Activated CD4-positive, alpha-beta T cell treated with anti-CD3 and anti-CD28 coated beads, Interleukin-2, amount 10 ng/mL, durations not matched to agents 7 days and 5 days (primary cell): ENCODE measurements at places on chromosomes 3 and 15. TPM values are rescaled to one million over a fixed set of nuclear protein-coding genes. Genes with fewer than 3 reads are reported as not detected.

The CERS3 gene
- 0.62 TPM for total RNA-seq

- DNase-seq = no peak
These were observed 158.4 kb downstream of the ATG7 start for GRCh38 chr3:11430624-11431023.

DNA sequence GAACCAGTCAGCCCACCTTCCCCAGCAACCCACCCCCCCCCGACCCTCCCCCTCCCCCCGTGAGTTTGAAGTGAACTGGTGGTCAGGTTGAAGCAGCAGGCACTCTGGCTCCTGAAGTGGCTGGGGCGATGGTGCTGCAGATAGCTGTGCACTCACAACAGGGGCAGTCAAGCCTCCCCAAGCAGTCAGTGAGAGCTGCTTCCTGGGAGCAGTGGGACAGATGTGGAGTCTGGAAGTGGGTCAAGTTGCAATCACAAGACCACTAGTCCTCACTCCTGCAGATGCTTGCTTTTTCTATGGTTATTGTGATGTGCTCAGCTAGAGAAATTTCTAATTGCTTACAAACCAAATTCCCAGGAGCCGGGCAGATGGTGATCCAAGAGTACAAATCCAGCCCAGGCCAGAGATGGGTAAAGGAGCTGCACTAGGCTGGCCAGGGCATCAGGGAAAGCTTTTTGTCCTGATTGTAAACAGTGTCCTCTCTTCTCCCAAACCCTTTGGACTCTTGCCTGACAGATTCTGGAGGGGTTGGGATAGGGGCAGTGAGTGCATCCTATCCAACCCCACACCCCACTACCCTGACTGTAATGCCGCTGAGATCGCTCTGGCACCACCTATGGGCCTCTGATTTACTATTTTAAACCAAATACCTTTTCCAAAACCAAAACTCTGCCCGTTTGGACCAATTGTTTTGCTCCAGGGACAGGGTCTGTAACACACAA, 9.8 kb upstream of the CLPX start:
- no peak for DNase-seq

DNA sequence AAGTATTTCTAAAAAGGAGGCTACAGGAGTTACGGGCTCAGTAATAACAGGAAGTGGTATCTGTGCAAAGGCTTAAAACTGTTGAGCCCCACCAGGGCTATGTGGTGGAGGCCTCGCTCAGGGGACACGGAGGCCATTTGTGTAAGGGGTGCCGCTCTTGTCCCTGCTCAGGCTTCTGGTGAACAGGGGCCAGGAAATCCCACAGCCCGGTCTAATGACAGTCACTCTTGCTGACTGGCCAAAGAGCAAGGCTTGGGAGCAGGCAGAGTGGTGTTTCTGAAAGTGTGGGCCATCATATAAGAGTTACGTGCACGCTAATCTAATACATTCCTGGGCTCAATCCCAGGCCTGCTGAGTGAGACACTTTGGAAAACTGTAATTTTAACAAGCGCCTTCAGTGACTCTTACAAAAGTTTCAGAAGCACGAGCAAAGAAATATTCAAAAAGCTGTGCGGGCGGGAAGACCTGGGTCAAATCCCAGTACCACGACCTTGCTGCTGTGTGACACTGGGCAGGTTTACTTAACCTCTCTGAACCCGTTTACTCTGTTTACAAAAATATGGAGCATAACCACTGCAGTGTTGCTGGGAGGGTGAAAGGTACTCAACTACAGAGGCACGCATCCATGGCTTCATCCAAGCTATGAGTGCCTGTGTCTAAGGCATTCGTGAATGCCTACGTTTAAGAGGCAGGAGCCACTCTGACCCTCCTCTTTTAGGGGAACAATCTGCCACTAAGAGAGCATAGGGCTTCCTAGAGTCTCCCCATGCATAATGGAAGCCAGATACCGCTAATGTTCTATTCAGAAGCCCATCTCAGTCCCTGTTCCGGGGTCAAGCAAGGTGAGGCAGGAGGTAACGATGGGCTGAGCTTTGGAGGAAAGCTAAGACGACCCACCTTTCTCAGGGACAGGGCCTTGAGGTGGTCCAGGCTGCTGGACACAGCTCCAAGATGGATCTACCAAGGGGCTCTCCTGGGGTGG, 2.0 kb downstream of the ATP10A start:
- peak; percentile 65 for DNase-seq

- no peak for DNase-seq
These were observed 83.1 kb downstream of the CPN2 start for GRCh38 chr3:194267744-194268653.

- no peak for DNase-seq
These were observed 7.6 kb upstream of the ISL2 start for GRCh38 chr15:76328958-76329357.

The TRANK1 gene
- total RNA-seq = 93.1 TPM

- no peak for DNase-seq
These were observed 352.1 kb upstream of the CFAP20DC start for GRCh38 chr3:59401924-59402323.

GRCh38 chr15:57343048-57343447, 33.3 kb upstream of the CGNL1 start:
- DNase-seq = no peak

- DNase-seq = no peak
These were observed 129.8 kb upstream of the PHLDB2 start for GRCh38 chr3:111729087-111729846.

- no peak for DNase-seq
These were observed 25.4 kb downstream of the CYP19A1 start for GRCh38 chr15:51313074-51313393.

- DNase-seq = no peak
These were observed 350.1 kb upstream of the PROK2 start for GRCh38 chr3:72134989-72135451.

DNA sequence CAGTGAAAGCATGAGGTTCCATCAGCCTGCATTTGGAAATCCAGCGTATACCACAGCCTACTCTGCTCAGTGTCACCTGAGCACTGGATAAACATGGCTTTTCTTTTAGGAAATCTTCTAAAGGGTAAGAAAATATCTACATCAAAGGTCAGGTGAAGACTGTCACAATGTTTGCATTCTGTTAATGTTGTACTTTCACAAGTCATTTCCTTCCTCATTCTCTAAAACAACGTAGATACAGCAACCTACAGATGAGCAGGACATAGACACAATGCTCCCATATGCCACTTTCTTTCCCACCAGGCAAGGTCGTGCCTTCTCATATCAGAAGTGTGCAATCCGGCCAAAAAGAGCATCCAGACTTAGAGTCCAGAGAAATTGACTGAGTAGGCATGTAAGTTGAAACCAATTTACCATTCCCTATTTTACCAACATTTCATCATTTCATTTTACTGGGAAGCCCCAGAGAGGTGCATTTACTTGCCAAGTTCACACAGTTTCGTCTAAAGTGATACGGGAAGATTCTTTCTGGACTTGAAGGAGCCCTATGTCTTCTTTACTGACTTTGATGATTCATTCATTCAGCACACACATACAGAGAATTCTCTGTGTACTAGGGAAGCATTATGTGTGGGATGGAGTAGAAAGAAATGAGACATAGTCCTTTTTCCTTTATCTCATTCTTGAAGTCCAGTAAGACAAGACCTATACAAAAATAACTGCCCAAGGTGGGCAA, 30.6 kb upstream of the LPP start:
- no peak for DNase-seq

- DNase-seq = peak; percentile 23
These were observed 191.1 kb downstream of the PLCH1 start for GRCh38 chr3:155553780-155554179.

The ITIH1 gene
- not detected for total RNA-seq

GRCh38 chr3:177050501-177051237, 146.6 kb downstream of the TBL1XR1 start:
- DNase-seq = peak; percentile 12

- no peak for DNase-seq
These were observed 2.1 kb downstream of the SLC41A3 start for GRCh38 chr3:126081618-126082361.

- no peak for DNase-seq
These were observed 129.7 kb downstream of the TJP1 start for GRCh38 chr15:29692527-29692926.

DNA sequence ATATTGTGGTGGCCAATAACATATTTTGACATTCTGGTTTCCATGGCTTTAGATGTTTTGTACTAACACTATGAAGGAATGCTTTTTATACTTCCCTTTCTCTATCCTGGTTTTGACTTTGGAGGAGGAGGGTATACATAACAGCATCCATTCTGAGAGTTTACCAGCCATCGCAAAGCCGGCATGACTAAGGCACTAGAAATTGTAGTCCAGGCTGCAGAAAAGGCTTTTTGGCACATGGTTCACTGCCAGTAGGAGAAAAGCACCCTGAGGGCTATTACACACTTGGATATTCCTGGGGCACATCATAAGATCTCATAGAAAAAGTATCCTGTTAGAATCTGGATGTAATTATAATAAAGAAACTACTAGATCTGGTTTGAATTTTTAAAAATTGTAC, 101.8 kb downstream of the STT3B start:
- DNase-seq = no peak

The DIPK2A gene
- total RNA-seq = 24.8 TPM

DNA sequence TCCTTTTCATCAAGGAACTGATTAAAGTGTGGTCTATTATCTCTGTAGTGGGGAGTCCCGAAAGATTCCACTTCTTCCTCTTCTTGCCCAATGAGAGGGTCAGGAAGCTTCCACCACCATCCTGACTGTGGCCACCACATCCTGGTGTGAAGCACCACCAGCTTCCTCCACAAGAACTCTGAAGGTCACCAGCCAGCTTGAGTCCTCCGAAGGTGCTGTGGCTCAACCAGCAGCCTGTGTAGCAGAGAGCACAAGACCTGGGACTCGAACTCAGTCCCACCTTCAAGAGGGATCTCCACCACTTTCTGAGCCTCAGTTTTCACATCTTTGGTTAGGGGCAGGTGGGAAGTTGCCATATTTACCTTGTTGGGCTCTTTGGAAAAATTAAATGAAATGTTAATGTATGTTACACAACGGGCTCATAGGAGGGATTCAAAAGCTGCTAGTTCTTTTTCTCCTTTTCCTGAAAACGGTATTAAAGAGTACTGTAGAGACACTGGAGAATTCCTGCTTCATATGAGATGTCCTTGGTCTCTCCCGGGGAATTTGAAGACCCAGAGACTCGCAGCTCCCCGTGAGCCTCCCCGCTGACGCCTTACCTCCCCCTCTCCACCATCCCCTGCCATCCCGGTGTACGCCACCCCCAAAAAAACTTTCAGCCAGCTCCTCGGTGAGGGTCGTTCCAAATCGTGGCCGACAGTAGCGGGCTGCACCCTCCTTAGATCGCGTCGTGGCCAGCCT, 816 bp upstream of the ACAN start:
- DNase-seq = no peak

DNA sequence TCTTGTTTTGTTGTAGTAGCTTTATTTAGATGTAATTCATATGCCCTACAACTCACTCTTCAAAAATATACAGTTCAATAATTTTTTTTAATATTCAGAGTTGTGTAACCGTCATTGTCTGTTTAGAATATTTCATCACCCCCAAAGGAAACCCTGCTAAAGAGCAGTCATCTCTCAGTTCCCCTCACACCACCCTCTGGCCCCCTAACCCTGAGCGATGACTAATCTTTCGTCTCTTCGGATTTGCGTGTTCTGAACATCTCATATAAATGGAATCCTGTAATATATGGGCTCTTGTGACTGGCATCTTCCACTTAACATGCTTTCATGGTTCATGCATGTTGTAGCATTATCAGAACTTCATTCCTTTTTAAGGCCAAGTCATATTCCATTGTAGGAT, 183.8 kb downstream of the ATG7 start:
- DNase-seq = no peak

The IL17RB gene
- 3.7 TPM for total RNA-seq

DNA sequence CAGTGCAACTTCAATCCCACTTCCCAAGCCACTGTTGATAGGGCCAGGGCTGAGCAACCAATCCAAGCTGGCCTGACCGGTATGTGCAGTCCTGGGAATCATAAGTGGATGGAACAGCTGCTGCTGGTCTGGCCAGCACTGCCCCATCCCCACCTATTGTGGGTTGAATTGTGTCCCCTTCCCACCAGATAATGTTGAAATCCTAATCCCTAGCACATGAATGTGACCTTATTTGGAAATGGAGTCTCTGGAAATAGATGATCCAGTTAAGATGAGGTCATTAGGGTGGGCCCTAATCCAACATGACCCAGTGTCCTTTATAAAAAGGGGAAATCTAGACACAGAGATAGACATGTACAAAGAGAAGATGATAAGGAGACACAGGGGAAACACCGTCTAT, 13.7 kb upstream of the PDIA5 start:
- DNase-seq = no peak

DNA sequence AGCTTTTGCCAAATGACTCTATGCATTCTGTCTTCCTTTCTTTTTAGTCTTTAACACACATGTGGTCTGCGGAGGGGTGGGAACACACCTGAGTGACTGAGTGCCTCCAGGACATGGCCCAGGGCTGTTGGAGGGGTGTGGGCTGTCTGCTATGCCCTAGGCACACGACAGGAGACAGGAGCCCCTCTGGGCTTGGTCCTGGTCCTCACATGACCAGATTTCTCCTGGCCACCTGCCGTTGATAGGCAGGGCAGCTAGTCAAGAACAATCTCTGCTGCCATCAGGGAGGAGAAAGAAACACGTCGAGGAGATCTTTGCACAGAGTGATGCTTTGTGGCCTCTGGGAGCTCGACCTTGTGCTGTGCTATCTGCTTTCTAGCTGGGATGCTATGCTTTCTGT, 176.6 kb downstream of the KLF13 start:
- DNase-seq = no peak

The CA12 gene
- not detected for total RNA-seq

GRCh38 chr3:188090620-188091309, 63.2 kb upstream of the LPP start:
- DNase-seq = no peak
